ENCODE measurements at places on chromosomes 7 and 10.
A peak's percentile ranks its signal among the peaks of the same experiment; 100 is the strongest.

GRCh38 chr10:78957471-78958039 is 111.2 kb upstream of the ZMIZ1 start:
- no peak for DNase-seq

- no peak for DNase-seq
Measured at GRCh38 chr10:5828725-5829124, 15.5 kb upstream of the GDI2 start.

- DNase-seq, result no peak
Measured at GRCh38 chr10:69489506-69490090, 38.3 kb downstream of the TSPAN15 start.

- DNase-seq, result no peak
Measured at GRCh38 chr7:155885167-155886155, 73.2 kb upstream of the SHH start.

GRCh38 chr7:100222445-100223132 is 2.8 kb downstream of the PVRIG start:
- DNase-seq, result no peak

- no peak for DNase-seq
Measured at GRCh38 chr7:130461272-130461671, 20.5 kb upstream of the CEP41 start.

DNA sequence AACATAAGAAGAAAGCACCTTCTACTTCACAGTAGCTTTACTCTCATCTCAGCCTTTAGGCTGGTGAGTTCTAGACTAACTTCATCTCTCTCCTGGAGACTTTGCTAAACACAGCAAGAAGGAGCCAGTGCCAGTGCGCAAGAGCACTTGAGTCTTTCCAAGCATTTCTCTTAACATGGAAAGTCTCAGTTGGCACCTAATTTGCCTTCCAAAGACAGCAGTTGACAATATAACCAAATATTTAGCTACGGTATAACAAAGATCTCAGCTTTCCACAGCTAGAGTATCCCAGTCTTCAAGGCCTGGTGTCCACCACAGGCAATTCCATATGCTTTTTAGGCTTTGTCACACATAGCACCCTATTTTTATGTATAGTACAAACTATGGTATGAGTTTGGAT is 1204.9 kb downstream of the CNTNAP2 start:
- DNase-seq, result no peak

DNA sequence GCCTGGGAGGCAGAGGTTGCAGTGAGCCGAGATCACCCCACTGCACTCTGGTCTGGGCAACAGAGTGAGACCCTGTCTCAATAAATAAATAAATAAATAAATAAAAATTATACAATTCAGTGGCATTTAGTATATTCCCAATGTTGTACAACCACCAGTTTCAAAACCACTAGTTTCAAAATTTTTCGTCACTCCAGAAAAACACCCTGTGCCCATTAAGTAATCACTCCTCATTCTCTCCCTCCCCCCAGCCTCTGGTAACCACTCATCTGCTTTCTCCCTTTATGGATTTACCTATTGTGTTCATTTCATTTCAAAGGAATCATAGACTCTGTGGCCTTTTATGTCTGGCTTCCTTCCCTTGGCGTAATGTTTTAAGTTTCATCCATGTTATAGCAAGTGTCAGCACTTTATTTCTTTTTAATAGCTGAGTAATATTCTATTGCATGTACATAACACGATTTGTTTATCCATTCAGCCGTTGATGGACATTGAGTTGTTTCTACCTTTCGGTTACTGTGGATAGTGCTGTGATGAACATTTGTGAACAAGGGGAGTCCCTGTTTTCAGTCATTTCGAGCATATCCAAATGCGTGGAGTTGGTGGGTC is 29.4 kb upstream of the GOLGA7B start:
- no peak for DNase-seq

- DNase-seq, result no peak
Measured at GRCh38 chr10:12412666-12413368, 63.5 kb downstream of the CAMK1D start.

DNA sequence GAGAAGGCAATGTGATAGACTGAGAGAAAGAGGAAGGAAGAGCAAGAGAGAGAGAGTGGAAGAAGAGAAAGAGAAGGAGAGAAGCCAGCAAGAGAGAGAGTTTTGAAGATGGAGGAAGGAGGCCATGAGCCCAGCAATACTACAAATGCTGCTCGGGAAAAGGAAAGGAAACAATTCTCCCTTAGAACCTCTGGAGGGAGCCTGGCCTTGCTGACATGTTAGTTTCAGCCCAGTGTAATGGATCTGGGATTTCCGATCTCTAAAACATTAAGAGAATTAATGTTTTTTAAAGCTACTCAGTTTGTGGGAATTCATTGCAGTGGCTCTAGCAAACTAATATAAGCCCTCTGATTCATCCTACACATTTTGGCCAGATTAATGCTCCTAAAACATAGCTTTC is 206.8 kb upstream of the MTPN start:
- DNase-seq, result no peak

DNA sequence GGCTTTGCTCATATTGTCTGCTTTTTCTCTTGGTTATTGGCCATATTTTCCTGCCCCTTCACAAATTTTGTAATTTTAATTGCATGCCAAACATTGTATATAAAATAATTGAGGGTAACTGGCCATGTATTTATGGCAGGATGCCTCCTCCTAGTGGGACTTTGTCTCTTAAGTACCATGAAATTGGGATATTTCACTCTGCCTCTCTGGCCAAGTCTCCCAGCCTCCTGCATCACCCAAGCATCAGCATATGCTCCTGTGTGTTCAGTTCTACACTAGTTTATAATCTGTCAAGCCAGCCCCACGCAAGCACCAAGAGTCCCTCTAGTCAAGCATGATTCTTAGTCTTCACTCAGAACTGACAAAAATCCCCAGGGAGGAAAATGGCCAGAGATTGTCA is 44.2 kb upstream of the FHIP2A start:
- no peak for DNase-seq

DNA sequence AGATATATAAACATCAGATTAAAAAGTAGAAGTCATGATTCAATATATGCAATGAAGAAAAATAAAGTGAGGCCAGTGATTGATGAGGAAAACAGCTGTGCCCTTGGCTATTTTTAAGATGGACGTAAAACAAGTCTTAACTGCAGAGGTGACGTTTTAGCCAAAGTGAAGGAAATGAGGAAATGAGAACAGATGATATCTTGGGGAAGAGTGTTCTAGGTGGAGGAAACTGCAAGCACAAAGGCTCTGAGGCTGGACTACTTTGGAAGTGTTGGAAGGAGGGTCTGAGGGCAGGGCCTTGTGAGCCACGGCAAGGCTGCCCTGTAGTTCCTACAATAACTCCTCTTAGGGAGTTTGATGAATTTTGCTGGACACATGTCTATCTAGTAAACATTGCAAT is 140.5 kb upstream of the AKR1E2 start:
- no peak for DNase-seq

DNA sequence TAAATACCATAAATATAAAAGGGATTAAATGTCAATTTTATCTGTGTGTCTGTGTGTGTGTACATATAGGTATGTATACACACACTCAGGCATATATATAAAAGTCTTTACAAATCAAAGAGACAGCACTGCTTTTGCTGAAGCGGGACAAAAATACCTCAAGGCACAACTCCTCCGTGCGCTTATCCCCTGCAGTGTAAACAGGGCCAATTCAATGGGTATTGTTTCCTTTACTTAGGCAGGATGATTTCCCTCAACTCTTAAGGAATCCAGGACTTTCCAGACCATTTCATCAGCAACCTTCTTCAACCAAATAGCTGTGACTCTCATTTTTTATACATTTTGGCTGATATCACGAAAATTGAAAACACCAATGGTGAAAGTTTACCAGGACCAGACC is 227.7 kb downstream of the CRPPA start:
- DNase-seq, result no peak

- no peak for DNase-seq
Measured at GRCh38 chr7:132830941-132831340, 250.9 kb downstream of the CHCHD3 start.

DNA sequence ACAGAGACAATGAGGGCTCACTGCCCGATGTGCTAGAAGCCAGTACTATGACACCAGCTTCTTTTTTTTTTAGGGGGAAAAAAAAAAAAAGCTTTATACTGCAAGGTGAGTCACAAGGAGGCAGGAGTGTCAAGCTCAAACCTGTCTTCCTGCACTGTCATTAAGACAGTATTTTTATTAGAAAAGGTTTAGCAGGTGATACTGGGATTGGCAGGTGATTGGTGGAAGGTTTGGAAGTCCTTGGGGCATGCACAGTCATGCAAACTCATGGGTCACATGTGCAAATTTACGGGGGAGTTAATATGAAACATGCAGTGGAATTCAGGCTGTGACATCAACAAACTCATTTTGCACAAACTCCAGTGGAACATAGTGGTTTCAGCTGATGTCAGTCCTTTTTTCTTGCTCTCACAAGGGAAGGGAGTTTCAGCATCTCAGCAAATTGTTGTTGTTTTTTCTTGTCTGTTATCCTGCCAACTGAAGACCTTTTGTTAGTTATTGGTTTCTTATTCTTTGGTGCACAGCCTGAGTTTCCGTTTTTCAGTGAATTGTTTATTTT is 530.6 kb downstream of the ANKRD7 start:
- no peak for DNase-seq

DNA sequence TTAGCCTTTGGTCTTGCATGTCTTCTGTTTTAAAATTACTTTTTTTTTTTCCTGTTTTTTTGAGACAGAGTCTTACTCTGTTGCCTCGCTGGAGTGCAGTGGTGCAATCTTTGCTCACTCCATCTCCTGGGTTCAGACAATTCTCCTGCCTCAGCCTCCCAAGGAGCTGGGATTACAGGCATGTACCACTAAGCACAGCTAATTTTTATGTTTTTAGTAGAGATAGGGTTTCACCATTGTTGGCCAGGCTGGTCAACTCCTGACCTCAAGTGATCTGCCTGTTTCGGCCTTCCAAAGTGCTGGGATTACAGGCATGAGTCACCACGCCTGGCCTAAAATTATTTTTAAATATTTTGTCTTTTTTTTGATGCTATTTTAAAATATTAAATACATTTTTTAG is 38.5 kb downstream of the MLLT10 start:
- DNase-seq, result no peak

GRCh38 chr10:43322769-43323168 is 48.7 kb upstream of the FXYD4 start:
- peak; percentile 80 for DNase-seq

DNA sequence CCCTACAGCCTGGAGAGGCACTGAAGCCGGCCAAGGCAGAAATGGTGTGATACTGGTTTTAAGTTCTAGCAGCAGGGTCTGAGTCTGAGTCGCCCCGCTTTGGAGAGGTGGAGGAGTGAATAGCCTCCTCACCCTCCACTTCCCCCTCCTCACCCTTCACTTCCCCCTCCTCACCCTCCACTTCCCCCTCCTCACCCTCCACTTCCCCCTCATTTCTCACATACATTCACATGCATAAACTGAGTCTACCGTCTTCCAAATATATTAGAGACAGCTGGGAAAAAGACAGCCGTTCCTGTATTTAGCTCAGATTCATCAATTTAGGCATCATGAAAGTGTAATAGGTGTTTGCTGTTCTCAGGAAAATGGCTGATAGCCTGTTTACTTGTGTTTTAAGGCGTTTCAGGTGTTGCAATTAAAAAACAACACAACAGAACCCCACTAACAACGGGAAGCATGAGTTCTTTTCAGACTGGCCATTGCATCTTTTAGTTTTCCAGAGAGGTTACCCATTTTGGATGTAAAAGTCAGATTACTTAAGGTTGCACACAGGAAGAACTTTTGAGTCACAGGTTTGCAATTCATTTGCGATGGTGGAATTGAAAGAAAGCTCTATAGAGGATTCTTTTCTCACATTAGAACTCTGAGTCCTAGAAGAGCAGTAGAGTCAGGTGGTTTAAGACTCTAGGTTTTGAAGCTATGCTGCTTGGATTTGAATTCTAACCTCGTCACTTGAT is 861 bp downstream of the NRBF2 start:
- DNase-seq, result no peak

DNA sequence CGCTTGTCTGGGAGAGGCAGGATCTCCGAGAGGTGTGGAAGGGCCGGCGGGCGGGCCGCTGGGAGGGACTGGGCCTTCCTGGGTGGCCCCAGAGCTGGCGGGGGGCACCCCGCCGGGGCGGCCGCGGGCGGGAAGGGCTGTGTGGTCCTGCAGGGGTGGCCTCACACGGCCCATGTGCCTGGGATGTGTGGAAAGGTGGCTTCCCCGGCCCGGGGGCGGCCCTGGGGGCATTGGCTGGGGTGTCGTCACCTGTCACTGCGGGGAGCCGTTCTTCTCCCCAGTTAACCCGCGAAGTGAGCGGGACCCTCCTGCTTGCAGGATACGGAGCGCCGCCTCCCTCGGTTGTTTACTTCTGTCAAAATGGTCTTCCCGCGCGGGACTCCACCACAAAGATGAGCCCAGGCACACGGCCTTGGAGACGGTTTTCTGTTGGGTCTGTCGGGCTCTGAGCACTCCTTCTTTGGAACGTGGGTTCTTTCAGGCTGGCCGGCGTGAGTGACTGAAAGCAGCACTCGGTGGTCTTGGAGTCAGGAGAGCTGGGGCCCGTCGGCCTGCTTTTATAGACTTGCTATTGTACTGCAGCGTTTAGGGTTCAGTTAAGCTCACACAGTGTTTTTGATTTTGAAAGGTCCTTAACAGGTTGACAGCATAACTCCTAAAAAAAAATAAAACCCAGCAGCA is 700 bp downstream of the SMC3 start:
- peak; percentile 40 for DNase-seq

- DNase-seq, result no peak
Measured at GRCh38 chr10:80280071-80280800, 9.2 kb downstream of the MAT1A start.

- no peak for DNase-seq
Measured at GRCh38 chr7:42945821-42946626, 13.8 kb downstream of the MRPL32 start.

DNA sequence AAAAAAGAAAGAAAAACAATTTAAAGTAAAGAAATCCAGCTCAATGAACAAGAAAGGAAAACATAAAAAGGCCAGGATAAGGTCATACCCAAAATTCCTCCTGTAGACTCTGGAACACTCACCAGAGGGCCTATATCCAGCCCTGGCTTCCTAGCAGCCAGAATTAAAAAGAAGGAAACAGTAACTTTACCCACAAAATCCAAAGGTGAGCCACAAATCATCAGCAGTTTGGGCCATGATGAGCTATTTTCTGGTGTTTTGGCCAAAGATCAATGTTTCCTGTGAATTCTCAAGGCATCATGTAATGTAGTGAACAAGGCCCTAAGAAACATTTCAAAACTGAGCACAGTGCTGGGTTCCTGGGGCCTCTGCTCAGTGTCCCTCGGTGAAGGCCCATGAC is 87.8 kb downstream of the LARP4B start:
- no peak for DNase-seq

- DNase-seq, result no peak
Measured at GRCh38 chr10:109931163-109931562, 7.9 kb upstream of the XPNPEP1 start.

- no peak for DNase-seq
Measured at GRCh38 chr7:30971840-30972563, 8.2 kb downstream of the GHRHR start.
